OCI-M1 (cell line): ENCODE measurements at places on chromosomes 4 and X.

DNA sequence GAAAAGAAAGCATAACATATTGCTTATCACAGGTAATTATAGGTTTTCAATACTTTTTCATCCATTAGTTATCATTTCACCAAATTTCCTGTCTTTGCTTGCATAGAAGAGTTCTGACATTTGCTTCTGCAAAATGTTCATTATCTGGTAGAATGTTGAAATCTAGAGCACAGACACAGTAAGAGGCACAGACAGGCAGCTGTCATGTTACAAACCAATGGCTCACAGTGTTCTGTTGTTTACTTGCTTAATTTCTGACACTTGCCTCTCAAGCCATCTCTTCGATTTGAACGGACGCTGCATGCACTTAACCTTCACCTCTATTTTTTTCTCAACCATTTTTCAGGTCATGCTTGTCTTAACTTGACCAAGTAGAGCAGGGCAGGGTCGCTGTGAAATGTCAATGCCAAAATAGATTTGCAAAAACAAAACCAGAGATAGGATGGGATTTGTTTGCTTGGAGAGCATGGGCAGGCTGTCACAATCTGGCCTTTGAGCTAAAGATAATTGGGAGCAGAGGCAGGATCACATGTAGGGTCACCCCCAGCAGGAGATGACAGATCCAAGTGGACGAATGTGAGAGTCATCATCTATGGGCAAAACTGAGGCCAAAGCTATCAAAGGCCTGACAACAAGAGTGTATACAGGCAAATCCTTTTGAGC lies 292.3 kb downstream of the SMARCA1 start:
- no peak for DNase-seq

DNA sequence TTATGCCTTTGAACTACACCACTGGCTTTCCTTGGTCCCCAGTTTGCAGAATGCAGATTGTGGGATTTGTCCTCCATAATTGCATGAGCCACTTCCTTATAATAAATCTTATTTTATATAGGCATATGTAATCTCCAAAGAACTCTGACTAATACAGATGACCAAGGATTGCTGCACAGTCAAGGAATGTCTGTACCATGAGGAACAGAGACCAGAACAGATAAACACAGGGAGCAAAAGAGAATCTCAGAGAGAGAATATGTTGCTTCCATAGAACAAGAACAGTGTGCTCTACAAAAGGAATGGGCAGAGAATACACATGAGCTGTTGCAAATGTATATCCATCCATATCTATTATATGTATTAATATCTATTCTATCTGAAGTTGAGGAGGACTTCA lies 111.1 kb downstream of the ADRA2C start:
- DNase-seq, result no peak

GRCh38 chr4:155173371-155173770 lies 35.1 kb upstream of the NPY2R start:
- DNase-seq, result no peak

DNA sequence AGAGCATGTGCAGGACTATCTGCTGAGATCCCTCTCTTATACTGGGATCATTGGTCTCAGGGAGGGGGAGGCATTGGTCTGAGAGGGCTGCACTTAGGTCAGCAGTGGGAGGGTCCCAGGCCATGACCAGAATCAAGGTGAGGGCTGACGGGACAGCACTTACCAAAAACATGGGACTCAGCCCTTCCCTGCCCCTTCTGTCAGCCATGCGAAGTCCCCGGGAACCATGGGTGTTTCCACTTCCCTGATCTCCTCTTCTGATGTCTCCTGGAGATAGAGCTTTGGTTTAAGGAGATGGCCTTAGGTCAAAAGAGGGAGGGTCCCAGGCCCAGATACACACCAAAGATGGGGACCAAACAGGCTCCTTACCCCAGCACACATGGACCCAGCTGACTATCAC lies 12.9 kb upstream of the HSFX1 start:
- DNase-seq, result no peak

- DNase-seq, result peak; percentile 38
These were observed 22.6 kb downstream of the RELL1 start for GRCh38 chr4:37663552-37663951.
